Vagina (tissue), 2 donors: ENCODE measurements at places on chromosomes 4 and X. TPM values are rescaled to one million over a fixed set of nuclear protein-coding genes. Genes with fewer than 3 reads are reported as not detected.

The RPS6KA6 gene
- total RNA-seq, result 2.7 TPM

The SORBS2 gene
- total RNA-seq, result 60.4 TPM

The UNC5C gene
- 12.0 TPM for total RNA-seq

The ZAR1 gene
- total RNA-seq, result 2.5 TPM

The PPP3CA gene
- total RNA-seq, result 45.9 TPM

The F8A2 gene
- total RNA-seq, result not detected

The PHKA1 gene
- total RNA-seq, result 5.2 TPM

The GLOD5 gene
- total RNA-seq, result not detected

The GIMD1 gene
- not detected for total RNA-seq

The HAND2 gene
- total RNA-seq, result 26.0 TPM

The DTHD1 gene
- 0.49 TPM for total RNA-seq

The STPG2 gene
- total RNA-seq, result not detected

The MAGEA4 gene
- not detected for total RNA-seq

The VSIG1 gene
- total RNA-seq, result 0.25 TPM

The ETDA gene
- total RNA-seq, result not detected

The TNIP3 gene
- not detected for total RNA-seq

The ERVMER34-1 gene
- 2.7 TPM for total RNA-seq

The CYP4V2 gene
- 18.2 TPM for total RNA-seq

The USP17L22 gene
- not detected for total RNA-seq

The FAM47E gene
- 0.49 TPM for total RNA-seq

The SPP1 gene
- total RNA-seq, result 11.8 TPM

The NDNF gene
- total RNA-seq, result 4.9 TPM

The MRPL1 gene
- 20.1 TPM for total RNA-seq

The GUCY1A1 gene
- 21.6 TPM for total RNA-seq

The PGM2 gene
- total RNA-seq, result 30.2 TPM

The EDNRA gene
- 41.5 TPM for total RNA-seq

The PNMA5 gene
- total RNA-seq, result not detected

The RNF175 gene
- 2.2 TPM for total RNA-seq

The TEC gene
- total RNA-seq, result 9.3 TPM

The CSAG1 gene
- total RNA-seq, result not detected

The ATP1B4 gene
- 0.74 TPM for total RNA-seq

The CACNA1F gene
- 0.25 TPM for total RNA-seq
